ENCODE measurements at places on chromosomes 2 and 18.

- no peak for DNase-seq
Observed at GRCh38 chr18:77737405-77737804, 487.8 kb downstream of the GALR1 start.

GRCh38 chr18:33700513-33700976, 122.5 kb downstream of the ASXL3 start:
- DNase-seq, result no peak

DNA sequence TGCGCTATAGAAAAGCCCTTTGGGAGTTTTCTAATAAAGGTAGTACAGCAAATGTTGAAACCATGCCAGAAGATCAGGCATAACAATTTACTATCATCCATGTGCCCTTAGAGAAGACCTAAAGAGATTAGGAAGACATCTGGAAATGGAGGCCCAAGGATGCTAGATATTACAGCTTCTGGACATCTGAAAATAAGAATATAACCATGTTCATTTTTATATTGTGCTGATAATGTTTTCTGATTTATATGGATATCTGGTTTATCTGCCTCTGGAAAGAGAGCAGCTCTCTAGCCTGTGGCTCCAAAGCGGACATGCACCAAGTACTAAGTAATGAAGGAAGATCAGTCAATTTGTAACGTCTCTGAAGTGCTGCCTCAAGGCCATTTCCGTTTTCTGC, 478.0 kb upstream of the DDX18 start:
- DNase-seq, result no peak

GRCh38 chr2:241722896-241723454, 11.5 kb upstream of the D2HGDH start:
- no peak for DNase-seq

DNA sequence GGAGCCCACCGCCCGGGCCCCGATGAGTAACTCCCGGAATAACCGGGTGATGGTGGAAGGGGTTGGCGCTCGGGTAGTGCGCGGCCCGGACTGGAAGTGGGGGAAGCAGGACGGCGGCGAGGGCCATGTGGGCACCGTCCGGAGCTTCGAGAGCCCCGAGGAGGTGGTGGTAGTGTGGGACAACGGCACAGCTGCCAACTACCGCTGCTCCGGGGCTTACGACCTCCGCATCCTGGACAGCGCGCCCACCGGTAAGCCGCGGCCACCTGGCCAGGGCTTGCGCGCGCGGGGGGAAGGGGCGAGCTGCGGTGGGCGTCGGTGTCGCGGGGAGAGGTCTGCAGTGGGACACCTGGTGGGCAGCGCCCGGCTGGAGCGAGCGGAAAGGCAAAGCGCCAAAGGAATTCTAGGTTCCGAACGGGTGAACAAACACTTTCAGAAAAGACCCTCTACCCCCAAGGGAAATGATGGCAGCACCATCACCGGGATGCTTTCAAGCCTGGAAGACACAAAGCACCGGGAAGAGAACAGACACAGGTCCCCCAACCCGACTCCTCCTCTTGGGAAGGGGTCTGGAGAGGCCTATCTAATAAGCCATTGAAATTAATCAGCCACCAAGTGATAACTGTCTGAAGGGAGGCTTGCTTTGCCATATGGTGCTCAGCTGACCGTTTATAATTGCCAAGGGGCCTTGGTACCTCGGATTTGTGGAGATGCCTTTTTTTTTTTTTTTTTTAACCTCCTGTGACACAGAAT, 1.1 kb downstream of the MIB1 start:
- DNase-seq, result no peak

GRCh38 chr18:49344825-49345224, 115.6 kb downstream of the DYM start:
- DNase-seq, result no peak

GRCh38 chr2:173692068-173692467, 273.1 kb downstream of the SP3 start:
- DNase-seq, result no peak

GRCh38 chr2:25274868-25275574, 66.7 kb downstream of the DNMT3A start:
- no peak for DNase-seq

DNA sequence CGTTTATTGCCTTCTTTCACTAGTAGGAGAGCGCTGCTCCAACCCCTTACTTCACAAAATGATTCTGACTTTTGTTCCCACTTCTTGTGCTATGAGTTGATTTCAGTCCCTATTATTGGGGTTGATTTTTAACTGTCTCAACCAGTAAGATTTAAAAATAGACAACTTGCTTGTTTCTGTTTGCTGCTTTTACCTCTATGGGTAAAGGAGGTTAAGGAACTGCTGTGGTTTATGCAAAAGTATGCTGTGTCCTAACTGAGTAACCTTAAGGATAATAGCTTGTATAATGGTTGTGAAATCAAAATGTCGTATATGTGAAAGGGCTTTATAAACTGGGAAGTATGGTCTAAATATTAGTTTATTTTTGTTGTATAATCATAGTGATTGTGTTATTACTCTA, 22.6 kb downstream of the ALMS1 start:
- no peak for DNase-seq

- no peak for DNase-seq
Observed at GRCh38 chr2:25255745-25256487, 85.8 kb downstream of the DNMT3A start.

- DNase-seq, result no peak
Observed at GRCh38 chr2:122062506-122062905, 307.1 kb downstream of the TSN start.

- DNase-seq, result no peak
Observed at GRCh38 chr2:28929581-28929980, 35.1 kb downstream of the WDR43 start.

- DNase-seq, result no peak
Observed at GRCh38 chr2:226694149-226694548, 105.5 kb downstream of the IRS1 start.

DNA sequence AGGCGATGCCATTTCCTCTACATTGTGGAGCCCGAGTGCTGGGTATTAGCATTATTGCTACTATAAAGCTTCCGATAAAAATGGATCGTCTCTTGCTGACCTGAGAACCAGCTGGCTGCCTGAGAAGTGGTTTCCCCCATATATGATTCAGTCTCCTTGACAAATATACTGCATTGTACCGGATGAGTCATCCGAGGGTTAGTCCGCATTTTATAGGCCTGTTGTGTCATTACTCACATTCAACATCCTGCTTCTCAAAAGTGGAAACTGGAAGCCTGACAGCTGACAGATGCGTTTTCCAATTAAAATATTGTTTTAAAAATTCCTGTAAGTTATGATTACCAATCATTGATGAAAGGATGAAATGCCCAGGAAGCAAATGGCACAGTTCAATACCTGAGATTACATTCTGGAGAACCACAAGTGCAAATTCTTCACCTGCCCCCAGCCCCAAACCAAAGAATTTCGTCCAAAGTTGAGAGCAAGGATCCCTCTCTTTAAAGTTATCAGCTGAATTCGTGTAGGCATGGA, 65.7 kb downstream of the SPRED2 start:
- DNase-seq, result peak; percentile 92

GRCh38 chr2:121570036-121570666, 39.5 kb downstream of the RNU4ATAC start:
- no peak for DNase-seq

- DNase-seq, result peak; percentile 58
Observed at GRCh38 chr2:197174539-197175094, 136.0 kb downstream of the ANKRD44 start.

GRCh38 chr18:57466307-57466706, 31.1 kb downstream of the ONECUT2 start:
- DNase-seq, result peak; percentile 1

DNA sequence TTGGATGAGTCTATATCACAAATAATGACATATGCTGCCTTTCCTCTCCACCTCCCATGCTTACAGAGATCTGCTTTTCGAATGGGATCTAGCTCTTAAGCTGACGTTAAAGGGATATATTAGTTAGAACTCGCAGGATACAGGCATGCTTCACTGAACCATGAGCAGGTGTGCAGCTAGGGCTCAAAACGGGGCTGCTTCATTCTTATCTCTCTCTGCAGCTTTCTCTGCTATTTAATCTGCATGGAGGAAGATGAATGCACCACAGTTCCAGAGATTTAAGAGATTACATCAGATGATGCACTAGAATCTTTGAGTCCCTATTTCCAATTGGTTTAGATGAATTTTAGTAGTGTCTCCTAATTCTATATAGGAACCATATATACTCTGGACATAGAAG, 327.0 kb downstream of the RAD51AP2 start:
- DNase-seq, result no peak

DNA sequence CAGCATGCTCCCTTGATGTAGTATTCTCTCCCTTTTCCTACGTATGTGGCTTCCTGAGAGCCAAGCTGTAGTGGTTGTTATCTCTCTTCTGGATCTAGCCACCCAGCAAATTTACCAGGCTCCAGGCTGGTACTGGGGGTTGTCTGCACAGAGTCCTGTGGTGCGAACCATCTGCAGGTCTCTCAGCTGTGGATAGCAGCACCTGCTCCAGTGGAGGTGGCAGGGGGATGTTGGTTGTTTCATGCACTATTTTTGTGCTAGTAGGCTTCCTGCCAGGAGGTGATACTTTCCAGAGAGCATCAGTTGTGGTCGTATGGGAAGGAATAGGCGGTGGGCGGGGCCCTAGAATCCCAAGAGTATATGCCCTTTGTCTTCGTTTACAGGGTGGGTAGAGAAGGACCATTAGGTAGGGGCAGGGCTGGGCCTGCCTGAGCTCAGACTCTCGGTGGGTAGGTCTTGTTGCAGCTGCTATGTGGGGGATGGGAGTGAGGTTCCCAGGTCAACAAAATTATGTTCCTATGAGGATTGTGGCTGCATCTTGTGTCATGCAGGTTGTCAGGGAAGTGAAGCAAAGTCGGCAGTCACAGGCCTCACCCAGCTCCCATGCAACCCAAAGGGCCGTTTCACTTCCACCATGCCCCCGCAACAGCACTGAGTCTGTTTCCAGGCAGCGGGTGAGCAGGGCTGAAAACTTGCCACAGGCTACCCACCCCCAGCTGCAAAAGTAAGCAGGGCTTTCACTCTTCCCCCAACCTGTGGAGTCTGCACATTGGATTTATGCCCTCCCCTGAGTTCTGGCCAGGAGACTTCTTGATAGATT, 1139.5 kb downstream of the BCL11A start:
- DNase-seq, result peak; percentile 91

DNA sequence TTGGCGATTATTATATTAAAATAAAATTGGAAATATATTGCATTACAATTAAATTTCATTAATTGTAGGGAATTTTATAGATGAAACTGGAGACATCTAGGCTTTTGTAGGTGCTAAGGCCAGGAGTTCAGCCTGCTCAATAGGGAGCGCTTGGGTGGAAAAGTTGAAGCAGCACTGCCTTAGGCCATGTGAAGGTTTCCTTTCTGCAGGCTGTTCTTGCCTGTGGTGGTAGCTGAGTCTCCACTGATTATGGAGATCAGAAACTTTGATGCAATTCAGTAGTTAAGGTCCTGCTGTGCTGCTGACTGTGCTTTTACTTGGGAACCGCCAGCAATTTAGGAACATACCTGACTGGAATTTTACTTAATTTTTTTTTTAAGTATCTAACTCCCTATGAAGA, 179.9 kb upstream of the BOD1L2 start:
- no peak for DNase-seq

GRCh38 chr2:19677825-19678518, 223.8 kb downstream of the TTC32 start:
- DNase-seq, result no peak

DNA sequence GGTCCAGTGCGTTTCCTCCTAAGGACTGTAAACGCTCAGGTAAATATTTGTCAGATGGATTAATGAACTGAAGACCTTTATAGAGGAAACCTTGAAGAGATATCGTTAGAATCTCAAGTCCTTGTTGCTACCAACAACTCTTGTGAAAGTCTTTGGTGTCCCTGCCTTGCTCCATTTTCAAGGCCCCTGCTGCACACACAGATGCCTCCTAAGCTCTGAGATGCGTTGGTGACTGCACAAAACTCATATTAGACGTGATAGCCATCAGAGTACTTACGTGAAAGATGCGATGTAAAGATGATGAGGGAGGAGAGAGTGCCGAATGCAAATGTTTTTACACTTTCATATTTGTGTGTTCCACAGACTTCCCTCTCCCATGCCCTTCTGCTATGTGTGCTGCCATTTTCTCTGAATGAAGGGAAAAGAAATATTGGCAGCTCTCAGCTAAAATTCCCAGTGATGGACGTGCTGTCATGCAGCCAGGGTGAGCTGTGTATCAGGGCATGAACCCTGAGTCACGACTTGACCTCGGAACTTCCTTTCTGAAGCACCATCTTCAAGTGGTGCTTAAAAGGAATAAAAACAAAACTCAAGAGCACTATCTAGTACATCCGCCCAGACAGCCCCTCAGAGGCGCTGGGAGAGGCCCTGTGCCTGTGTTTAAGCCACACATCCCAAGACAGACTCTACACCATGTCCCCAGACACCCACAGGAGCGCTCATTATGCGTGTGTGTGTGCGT, 117.4 kb downstream of the FAM210A start:
- no peak for DNase-seq

DNA sequence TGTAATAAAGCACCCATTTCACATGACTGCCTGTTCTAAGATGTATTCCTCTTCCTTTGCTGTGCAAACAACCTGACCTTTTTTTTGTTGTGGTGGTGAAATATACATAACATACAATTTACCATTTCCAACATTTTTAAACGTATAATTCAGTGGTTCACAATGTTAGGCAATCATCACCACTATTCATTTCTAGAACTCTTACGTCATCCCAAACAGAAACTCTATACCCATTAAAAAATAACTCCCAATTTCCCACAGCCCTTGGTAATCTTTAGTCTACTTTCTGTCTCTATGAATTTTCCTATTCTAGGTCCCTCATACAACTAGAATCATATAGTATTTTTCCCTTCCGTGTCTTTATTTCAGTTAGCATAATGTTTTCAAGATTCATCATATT, 36.7 kb downstream of the RND3 start:
- no peak for DNase-seq

DNA sequence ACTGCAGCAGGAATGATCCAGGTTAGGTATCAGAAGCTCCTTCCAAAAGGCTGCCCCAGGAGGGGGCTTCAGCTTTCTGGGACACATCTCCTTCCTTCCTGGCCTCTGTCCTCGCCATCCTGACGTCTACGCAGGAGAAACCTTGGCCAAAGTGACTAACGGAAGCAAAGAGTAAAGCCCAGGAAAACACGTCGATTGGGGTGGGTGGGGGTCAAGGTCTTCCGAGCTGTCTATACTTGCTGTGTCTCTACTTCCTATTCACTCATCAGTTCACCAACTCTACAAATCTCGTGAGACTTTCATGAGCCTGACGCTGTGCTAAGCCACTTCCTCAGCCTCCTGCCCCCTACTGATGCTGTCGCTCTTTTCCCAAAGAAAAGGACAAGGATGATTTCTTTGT, 212.6 kb downstream of the TNS1 start:
- no peak for DNase-seq

GRCh38 chr18:23258566-23259469, 123.5 kb downstream of the CABLES1 start:
- no peak for DNase-seq

GRCh38 chr2:112050316-112050715, 4.8 kb upstream of the TMEM87B start:
- DNase-seq, result no peak

DNA sequence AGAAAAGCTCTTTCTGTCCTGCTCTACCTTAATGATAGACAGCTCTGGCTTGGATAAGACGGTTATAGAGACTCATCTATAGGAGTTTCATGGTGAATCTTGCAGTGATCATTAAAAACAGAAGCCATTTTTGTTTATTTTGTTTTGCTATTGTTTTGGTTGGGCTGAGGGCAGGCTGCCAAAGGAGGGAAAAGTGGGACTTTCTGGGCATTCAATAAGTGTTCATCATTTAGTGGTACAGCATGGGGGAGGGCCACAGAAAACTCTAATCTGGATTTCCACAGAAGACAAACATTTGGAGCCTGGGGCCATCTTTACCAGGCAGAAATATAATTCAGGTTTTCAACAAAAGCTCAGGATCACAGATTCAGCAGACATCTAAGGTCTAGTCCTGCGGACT, 62.4 kb upstream of the EFEMP1 start:
- no peak for DNase-seq

Data from SHP77 treated with DMSO at 0.1 percent for 48 hours (cell line).